Activated gamma-delta T cell treated with Interleukin-2 at 50 U/mL for 16 hours (primary cell): ENCODE measurements at places on chromosomes 16 and 17.

DNA sequence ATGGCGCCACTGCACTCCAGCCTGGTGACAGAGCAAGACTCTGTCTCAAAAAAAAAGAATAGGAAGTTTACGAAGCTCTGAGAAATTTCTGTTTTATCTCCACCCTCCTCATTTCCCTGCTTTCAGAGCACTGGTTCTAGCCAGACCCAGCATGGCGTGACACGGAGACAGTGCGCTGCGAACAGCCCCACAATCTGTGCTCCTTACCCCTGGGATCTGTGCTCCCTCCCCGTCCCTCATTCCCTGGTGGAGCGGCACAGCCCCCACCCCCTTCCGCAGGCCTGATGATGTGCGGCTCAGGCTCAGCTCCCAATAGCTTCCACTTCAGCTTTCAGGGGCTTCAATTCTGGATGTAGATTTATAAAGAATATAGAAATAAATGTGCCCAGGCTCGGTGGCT is 56.1 kb upstream of the ENDOV start:
- no peak for DNase-seq

GRCh38 chr17:728911-729310 is 3.5 kb upstream of the TLCD3A start:
- no peak for DNase-seq

DNA sequence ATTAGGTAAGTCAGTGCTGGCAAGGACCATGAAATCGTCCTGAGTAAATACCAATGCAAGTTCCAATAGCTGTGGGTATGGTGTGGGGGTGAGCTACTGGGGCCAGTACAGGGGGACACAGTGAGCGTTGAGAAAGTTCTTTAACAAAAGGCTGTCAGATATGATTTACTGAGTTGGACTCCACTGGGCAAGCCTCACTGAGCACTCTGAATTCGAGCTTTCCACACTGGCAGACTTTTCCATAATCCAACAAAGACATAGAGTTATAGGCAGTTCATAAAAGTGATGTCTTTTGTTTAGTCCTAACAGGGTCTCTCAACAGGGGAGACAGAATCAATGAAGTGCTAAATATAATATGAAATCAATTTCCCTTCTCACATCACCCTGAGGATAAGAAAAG is 489.0 kb downstream of the KCNJ2 start:
- no peak for DNase-seq

DNA sequence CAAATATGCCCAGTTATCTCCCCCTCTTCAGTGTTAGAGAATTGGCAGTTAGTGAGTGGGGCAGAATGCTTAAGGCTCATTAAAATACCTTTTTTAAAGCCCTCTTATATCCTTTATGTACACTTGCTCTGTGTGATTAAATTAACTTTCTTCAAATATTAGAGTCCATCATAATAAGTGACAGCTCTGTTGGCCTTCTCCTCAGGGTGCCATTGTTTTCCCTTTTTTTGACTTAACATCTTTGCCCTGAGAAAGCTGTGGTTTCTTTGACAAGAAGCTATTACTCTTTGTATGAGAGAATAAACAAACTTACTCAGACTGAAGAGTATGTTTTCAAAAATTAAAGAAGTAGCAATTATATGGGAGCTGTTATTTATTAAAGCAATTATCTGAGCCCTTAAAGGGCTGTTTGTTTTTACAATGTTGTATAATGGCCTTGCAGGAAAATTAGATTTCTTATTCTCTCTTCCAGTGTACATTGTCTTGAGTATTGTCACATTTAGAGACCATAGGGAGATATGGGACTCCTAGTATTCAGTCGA is 13.4 kb downstream of the RBBP6 start:
- no peak for DNase-seq

DNA sequence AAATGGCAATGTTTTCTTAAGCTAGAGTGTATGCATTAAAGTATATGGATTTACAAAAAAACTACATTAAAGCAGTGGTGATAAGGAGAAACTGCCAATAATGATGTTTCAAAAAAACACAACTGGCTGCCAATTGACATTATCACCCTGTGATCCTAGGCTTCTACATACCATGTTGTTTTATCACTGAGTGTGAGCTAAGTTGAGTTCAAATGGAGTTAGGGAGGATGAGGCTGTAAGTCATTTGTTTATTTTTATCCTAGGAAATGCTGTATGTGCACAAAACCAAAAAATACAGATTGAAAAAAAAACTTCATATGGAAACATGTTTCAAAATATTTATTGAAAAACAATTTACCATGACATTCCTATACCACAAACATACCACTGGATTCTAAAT is 22.9 kb downstream of the CHCT1 start:
- DNase-seq: no peak
